Stimulated activated CD8-positive, alpha-beta memory T cell treated with anti-CD3 and anti-CD28 coated beads, Interleukin-7, amount 100 ng/mL, for 24 hours (primary cell): ENCODE measurements at places on chromosomes 13 and 19.

GRCh38 chr13:89227356-89227755 is 1556.2 kb downstream of the SLITRK5 start:
- no peak for DNase-seq

- no peak for DNase-seq
Measured at GRCh38 chr13:113548778-113549621, 35.6 kb upstream of the TFDP1 start.

DNA sequence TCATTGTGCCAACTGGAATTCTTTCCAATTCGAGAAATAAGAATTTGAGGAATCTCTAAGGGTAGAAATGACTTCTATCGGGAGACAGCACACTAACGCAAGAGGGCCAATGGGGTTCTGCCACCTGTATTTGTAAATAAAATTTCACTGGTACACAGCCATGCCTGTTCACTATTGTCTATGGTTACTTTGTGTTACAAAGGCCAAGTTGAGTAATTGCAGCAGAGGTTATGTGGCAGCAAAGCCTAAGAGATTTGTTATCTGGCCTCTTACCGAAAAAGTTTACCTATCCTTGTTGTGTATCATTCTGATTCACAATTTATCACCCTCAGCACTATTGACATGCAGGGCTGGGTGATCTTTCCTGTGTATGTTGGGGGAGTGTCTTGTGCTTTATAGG is 278.0 kb downstream of the KLF5 start:
- DNase-seq = no peak

- DNase-seq = no peak
Measured at GRCh38 chr19:34131100-34131499, 41.2 kb upstream of the LSM14A start.

- no peak for DNase-seq
Measured at GRCh38 chr13:67238277-67238859, 8.2 kb upstream of the PCDH9 start.

DNA sequence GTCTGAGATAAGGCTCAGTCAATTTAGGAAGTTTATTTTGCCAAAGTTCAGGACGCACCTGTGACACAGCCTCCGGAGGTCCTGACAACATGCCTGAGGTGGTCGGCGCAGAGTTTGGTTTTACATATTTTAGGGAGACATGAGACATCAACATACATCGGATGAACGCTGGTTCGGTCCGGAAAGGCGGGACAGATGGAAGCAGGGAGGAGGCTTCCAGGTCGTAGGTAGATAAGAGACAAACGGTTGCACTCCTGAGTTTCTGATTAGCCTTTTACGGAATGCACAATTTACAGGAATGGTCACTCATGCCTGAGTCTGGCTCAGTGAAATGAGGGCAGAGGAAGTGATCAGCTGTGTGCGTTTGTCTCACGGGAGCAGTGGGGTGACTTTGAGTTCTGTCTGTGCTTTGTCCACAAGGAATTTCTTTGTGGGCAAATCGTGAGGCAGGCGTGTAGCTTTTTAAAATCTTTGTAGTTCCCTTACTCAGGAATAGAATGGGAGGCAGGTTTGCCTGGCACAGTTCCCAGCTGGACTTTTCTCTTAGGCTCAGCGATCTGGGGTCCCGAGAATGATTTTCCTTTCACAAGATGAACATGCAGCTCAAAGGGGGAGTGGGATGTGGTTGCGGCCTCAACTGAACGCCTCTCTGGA is 36.2 kb downstream of the C13orf46 start:
- DNase-seq = no peak

- DNase-seq = no peak
Measured at GRCh38 chr19:35895911-35896642, 4.3 kb downstream of the NFKBID start.

DNA sequence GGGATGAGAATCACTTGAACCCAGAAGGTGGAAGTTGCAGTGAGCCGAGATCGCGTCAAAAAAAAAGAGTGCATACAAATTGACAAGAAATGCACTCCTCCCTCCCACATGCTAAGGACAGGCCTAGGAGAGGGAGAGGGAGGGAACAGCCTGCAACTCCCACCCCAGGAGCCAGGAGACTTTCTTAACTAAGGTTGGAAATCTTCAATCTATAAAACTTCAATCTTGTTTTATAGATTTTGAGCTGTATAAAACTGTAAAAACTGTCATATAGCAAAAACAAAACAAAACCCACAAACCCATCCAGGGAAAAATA is 1.3 kb upstream of the SYCN start:
- no peak for DNase-seq

DNA sequence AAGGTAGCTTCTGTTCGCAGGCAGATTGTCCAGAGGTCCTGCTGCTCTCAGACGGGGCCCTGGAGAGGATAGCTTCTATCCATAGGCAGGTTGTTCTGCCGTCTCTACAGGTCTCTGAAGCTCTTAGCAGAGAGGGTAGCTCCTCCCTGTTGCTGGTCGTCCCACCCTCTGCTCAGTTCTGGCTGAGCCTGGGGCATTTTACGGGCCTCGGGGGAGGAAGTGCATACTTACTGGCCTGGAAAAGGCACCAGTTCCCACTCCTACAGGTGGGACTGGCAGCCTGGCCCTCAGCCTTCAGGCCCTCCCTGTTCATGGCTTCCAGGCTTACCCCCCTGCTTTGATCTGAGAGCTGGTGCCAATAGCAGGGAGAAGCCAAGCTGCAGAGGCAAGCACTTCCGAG is 42.3 kb downstream of the USPL1 start:
- no peak for DNase-seq

DNA sequence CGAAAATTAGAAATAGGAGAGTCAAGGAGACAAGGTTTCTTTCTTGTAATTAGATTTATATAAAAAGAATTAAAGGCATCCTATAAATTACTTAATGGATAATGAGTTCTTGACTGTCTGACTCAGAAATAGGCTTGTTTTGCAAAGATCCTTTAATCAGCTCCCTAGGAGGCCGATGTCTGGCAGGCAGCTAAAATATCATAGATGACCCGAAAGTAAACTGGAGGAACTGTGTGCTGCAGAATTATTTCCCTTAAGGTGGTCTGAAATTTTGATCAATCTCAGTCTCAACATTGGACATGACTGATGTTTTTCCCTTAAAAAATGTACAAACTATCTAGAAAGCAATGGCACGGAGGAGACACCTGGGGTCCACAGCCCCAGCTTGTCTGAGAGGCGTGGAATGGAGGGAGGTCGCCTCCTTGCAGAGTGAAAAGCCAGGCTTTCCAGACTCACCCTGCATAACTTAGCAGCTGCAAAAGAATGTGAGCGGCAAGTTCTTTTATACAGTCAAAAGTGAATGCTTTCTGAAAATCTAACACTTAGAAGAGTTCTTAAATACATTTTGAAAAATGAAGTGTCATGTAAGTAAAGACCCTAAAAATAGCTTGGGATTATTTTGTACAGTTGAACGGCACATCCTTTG is 44.8 kb downstream of the MBNL2 start:
- DNase-seq = no peak

DNA sequence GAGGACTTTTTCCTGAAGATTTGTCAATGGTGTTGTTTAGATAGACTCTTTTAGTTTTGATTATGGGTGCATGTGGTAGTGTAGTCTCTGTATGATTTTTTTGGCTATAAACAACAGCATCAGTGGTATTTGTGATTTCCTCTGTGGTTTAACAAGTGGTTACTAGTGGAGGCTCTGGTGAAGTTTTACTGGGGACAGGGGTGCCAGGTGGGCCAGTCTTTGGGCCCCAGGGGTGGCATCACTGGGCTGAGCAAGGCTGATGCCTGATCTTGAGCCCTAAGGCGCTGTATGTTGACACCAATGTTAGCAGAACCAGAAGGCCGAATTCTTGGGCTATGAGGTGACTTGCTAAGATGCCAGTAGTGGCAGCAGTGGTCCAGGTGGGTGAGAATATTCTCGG is 811.4 kb downstream of the DACH1 start:
- no peak for DNase-seq

DNA sequence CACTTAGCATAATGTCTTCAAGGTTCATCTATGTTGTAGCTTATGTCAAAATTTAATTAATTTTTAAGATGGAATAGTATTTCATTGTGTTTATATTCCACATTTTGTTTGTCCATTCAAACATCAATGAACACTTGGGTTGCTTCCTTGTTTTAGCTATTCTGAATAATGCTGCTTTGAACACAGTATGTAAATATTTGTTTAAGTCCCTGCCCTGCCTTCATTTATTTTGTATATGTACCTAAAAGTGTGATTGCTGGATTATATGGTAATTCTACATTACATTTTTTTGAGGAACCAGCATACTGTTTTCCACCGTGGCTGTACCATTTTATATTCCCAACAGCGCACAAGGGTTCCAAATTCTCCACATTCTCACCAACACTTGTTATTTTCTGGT is 17.6 kb upstream of the SUCLA2 start:
- no peak for DNase-seq

- DNase-seq = no peak
Measured at GRCh38 chr19:47331931-47332547, at the start of gene C5AR2. C5AR2 (plus strand) TSS chr19:47332175; CDS start chr19:47340800, 8,625 bp downstream.

DNA sequence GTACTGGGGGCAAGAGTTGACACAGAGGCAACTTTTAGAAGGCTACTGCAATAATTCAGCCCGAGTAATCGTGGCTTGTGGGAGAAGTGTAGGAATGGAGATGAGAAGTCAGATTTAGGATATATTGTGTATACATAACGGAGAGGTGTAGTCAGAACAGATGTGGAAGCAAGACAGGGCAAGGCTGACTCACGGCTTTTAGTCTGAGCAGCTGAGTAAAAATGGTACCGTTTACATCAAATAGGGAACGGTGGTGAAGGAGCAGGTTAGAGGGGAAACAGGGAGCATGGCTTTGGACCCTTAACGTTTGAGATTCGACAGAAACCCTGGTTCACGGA is 796 bp upstream of the LSM14A start:
- DNase-seq = peak; percentile 12

DNA sequence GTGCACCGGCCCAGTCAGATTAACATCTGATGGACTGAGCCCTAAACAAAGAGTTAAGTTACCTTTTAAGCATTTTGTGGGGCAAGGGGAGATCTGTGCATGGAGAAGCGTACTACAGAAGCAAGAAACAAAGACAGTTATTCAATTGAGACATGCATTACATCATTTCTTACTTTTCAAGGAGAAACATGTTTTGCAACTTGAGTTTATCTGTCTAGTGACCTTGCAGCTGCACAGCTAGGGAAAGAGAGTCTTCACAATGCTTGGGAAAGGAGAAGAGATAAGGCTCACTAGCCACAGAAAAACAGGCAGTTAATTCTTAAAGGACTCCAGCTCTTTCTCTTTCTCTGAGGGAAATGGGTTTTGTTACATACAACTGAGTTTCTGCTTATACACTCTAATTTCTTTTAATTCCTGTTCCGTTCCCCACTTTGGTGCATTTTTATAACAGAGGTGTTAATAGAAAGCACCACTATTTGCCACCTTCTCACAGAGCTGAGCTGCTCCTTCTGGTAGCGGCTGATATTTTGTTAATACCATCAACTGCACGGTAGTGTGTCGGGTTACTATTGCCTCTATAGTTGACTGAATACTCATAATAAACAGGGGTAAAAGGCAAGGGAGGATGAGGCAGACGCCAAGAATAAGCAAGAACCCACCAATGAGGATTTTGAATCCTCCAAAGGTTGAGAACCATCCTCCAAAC is 55.9 kb downstream of the ZNF431 start:
- no peak for DNase-seq

DNA sequence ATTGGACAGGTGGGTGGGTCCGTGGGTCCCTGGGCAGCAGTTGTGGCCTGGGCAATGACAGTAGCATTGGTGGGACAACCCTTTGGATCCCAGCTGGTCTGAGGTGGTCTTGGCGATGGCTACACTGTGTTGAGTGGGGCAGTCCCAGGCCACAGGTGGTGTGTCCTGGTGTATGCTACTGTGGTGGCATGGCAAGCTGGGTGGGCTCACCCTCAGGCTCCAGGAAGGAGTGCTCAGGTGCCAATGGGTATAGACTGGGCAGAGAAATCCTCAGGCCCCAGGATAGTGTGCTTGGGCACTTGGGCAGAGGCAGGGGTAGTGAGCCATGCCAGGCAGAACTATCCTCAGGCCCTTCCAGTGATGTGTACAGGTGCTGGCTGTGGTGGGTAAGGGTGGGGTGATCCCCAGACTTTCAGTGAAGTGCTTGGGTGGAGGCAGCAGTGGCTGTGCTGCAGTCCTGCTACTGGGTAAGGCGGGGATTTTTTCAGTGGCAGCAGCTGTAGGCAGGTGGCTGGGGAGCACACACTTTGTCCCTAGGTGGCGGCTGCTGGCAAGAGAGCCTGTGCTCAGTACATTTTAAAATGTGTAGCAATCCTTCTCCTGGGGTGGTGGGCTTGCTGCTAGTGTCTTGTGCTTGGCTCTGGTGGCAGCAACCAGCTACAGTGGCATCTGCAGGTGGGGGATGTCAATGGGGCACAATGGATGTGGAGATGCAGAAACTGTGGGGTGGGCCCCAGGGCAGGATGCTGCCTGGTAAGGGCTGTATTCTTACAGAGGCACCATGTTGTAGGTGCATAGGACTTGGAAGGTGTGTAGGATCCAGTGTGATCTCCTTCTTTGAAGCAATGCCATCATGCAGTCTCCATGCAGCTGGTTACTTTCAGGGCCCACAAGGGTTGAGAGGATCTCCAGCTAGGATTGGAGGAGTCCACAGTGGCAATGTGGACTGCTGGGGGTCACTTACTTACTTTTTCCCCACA is 64.9 kb downstream of the DNAJC3 start:
- no peak for DNase-seq

DNA sequence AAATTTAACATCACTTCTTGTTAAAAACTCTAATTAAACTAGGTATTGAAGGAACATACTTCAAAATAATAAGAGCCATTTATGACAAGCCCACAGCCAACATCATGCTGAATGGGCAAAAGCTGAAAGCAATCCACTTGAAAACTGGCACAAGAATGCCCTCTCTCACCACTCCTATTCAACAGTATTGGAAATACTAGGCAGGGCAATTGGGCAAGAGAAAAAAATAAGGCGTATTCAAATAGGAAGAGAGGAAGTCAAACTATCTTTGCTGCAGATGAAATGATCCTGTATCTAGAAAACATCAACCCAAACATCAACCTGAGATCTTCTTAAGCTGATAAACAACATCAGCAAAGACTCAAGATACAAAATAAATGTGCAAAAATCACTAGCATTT is 15.6 kb upstream of the LILRB1 start:
- no peak for DNase-seq

GRCh38 chr19:58407658-58408151 is 744 bp upstream of the ZNF584 start:
- no peak for DNase-seq
